ENCODE measurements at places on chromosomes 6 and 20.

DNA sequence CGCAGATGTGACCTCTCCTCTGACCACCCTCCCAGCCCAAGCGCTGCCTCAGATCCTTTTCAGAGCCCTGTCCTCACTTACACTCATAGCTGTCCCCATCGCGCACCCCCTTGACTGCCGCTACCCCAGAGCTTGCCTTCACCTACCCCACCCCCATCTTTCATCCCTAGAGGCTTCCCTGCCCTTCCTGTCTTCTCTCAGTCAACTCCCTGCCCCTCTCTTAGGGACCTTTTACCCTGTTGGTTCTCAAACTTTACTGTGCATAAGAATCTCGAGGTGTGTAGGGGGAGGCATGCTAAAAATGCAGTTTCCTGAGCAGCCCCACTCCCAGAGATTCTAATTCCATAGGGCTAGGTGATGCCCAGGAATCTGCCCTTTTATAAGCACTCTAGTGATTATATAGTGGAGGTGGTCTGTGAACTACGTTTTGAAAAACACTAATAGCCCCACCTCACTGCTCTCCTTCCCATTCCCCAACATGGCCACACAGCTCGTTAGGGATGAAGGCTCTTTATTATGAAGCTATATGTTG lies 725 bp downstream of the TM9SF4 start:
- DNase-seq: no peak

DNA sequence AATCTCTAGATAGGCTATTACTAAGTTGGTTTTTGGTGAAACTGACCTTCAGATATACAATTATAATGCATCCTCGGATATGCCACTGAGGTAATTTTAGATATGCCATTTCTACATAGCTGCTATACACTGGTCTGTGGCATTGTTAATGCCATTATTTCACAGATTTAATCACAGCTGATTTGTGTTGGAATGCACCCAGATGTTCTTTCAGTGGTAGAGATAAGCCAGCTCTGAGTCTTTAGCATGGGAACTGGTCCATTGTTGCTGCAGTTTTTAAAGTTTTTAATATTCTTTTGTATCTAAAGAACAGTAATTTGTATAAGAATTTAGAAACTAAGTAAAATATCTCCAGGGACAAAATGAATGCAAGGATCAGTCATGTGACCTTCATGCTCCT lies 6.8 kb downstream of the TMX4 start:
- no peak for DNase-seq

GRCh38 chr6:155093430-155093829 lies 98.3 kb downstream of the TIAM2 start:
- DNase-seq: no peak

- DNase-seq: no peak
Measured at GRCh38 chr20:1448081-1448620, 18.5 kb downstream of the NSFL1C start.

GRCh38 chr6:136523196-136523595 lies 27.0 kb downstream of the MAP7 start:
- DNase-seq: no peak
